Prostate gland (tissue), 2 donors: ENCODE measurements at places on chromosomes 6 and 20. TPM values are rescaled to one million over a fixed set of nuclear protein-coding genes. Genes with fewer than 3 reads are reported as not detected.

DNA sequence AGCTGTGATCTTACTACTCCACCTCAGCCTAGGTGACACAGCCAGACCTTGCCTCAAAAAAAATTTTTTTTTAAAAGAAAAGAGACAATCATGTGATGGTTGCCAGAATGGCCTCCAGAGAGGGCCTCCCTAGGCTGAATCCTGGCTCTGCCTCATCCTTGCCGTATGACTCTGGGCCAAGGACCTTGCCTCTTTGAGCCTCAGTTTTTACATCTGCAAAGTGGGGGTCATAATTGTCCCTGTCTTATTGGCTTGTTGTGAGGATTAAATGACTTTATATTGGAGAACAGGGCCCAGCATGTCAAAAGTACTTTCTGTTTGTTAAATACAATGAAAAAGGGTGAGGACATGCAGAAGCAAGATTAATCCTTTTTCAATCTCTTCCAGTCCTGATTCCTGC lies 14.4 kb downstream of the SRXN1 start:
- H3K27me3 ChIP-seq = no peaks in the 10 kb centered on the region
- no peaks in the 10 kb centered on the region for H3K4me1 ChIP-seq
- H3K36me3 ChIP-seq = no peaks in the 10 kb centered on the region
- DNase-seq = no peak

DNA sequence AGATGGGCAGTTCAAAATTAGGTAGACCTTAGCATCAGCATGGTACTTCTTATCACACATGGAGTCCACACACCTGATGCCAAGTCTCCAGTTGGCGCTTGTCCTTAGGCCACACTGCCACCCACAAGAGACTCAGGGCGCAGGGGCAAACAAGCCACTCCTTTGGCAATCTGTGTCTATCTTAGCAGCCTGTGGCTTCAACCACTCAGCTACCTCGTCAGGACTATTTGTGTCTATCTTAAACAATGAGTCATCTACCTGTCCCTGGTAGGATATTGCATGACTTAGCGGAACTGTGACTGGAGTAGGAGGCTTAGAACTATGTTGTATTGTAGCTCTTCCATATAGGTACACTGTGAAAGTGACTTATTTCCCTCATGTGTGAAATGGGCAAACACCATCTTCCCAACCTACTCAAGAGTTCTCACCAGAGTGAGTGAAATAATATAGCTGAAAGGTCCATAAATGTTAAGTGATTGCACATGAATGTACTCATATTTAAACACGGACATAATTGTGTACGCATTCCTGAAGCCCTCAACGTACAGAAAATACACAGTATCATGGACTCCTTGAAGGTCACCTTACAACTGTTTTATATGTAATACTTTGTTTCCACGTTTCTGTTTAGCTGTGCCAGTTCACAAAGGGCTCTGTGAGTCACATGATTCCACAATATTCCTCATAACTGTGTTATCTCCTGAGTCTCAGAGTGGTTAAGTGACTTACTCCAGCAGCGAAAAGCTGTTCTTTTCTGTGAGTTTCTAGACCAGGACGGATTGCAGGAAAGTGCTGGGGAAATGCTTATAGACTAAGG lies 1.6 kb downstream of the TRIM27 start:
- H3K27me3 ChIP-seq = no peaks in the 10 kb centered on the region
- H3K27ac ChIP-seq = peak overlapping the region; percentile 93
- peaks cover 5% of the 10 kb centered on the region for H3K36me3 ChIP-seq
- no peaks in the 10 kb centered on the region for H3K4me1 ChIP-seq
- peak overlapping the region; percentile 56 for H3K4me3 ChIP-seq
- DNase-seq = no peak

DNA sequence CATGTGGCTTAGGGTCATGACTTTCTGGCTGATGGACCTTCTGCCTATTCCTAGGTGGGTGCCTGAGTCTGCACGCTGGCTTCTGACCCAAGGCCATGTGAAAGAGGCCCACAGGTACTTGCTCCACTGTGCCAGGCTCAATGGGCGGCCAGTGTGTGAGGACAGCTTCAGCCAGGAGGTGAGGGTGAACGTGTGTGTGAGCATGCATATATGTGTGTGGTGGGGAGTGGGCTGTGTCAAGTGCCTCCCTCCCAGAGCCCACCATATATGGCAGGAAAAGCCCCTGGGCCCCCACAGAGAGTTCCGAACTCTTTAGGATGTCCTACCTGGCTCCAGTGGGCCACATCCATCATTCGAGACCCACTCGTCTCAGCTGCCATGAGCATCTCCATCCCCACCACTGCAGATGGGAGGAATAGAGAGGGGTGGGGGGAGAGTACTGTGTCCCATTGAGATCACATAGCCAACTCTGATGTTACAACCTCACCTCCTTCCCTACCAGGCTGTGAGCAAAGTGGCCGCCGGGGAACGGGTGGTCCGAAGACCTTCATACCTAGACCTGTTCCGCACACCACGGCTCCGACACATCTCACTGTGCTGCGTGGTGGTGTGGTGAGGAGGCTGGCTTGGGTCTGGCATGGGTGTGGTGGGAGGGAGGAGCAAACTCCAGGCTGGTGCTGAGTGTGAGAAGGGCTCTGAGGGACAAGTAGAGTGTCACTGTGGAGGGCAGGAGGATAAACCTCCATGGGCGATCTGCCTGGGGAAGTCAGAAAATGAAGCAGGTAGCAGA lies 3.2 kb downstream of the SLC22A7 start:
- no peaks in the 10 kb centered on the region for H3K36me3 ChIP-seq
- DNase-seq = no peak
- H3K4me1 ChIP-seq = no peaks in the 10 kb centered on the region
- H3K27ac ChIP-seq = no peak overlapping the region

GRCh38 chr6:7154341-7155139 lies 46.8 kb downstream of the RREB1 start:
- no peaks in the 10 kb centered on the region for H3K27me3 ChIP-seq
- no peak for DNase-seq
- no peak overlapping the region for H3K4me3 ChIP-seq
- no peaks in the 10 kb centered on the region for H3K36me3 ChIP-seq
- H3K27ac ChIP-seq = no peak overlapping the region

- H3K36me3 ChIP-seq = no peaks in the 10 kb centered on the region
- H3K27me3 ChIP-seq = no peaks in the 10 kb centered on the region
- no peak overlapping the region for H3K27ac ChIP-seq
- no peak for DNase-seq
Observed at GRCh38 chr6:113888493-113888892, 31.3 kb downstream of the MARCKS start.

DNA sequence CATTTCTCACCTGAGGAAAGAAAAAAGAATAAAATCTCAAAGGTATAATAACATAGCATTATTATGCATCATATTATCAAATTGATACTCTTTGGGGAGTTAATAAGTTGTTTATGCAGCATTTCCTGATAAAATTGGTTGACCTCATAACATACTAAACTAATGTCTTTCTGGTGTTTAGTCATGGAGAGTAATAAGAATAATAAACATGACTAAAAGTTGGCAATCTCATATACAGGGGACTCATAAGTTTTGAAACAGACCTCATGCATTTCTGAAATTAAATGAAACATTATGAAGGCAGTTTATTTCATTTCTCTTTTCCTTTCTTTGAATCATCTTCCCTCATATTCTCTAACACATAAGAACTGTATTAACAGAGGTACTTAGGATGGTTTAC lies 60.5 kb upstream of the PRDM1 start:
- no peaks in the 10 kb centered on the region for H3K4me1 ChIP-seq
- H3K27me3 ChIP-seq = no peaks in the 10 kb centered on the region
- H3K27ac ChIP-seq = no peak overlapping the region
- no peaks in the 10 kb centered on the region for H3K36me3 ChIP-seq
- no peak overlapping the region for H3K4me3 ChIP-seq
- no peak for DNase-seq

Gene RCAN2
- total RNA-seq = 14.2 TPM

Gene GTSF1L
- not detected for total RNA-seq

Gene OR12D3
- total RNA-seq = not detected
